ENCODE measurements at places on chromosomes 16 and 17. TPM values are rescaled to one million over a fixed set of nuclear protein-coding genes. Genes with fewer than 3 reads are reported as not detected.

The SLC13A5 gene
- total RNA-seq, result 2.3 TPM

The KRTAP3-2 gene
- not detected for total RNA-seq

The PIK3R5 gene
- 1.4 TPM for total RNA-seq

The ZC3H7A gene
- total RNA-seq, result 53.5 TPM

The CCL17 gene
- total RNA-seq, result not detected
